ENCODE measurements at places on chromosomes 5 and 9.
A peak's percentile ranks its signal among the peaks of the same experiment; 100 is the strongest.

DNA sequence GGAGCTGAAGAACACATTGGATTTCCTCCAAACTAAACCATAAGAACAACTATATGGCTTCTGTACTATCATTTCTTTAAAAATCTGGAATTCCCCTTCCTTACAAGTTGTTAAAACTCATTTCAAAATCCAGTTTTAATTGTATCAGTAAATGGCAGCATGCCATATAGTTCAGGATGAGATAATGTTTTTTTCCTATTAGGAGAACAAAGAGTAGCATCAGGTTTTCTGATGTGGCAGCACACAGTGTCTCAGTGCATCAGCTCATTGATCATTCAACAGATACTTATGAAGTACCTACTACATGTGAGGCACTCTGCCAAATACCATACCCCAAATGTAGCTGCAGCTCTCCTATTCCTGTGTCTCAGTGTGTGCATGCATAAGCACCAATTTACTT lies 161.1 kb downstream of the EPB41L4A start:
- DNase-seq: no peak

- DNase-seq: peak; percentile 43
These were observed 605.7 kb downstream of the RAB3C start for GRCh38 chr5:59188419-59189225.

DNA sequence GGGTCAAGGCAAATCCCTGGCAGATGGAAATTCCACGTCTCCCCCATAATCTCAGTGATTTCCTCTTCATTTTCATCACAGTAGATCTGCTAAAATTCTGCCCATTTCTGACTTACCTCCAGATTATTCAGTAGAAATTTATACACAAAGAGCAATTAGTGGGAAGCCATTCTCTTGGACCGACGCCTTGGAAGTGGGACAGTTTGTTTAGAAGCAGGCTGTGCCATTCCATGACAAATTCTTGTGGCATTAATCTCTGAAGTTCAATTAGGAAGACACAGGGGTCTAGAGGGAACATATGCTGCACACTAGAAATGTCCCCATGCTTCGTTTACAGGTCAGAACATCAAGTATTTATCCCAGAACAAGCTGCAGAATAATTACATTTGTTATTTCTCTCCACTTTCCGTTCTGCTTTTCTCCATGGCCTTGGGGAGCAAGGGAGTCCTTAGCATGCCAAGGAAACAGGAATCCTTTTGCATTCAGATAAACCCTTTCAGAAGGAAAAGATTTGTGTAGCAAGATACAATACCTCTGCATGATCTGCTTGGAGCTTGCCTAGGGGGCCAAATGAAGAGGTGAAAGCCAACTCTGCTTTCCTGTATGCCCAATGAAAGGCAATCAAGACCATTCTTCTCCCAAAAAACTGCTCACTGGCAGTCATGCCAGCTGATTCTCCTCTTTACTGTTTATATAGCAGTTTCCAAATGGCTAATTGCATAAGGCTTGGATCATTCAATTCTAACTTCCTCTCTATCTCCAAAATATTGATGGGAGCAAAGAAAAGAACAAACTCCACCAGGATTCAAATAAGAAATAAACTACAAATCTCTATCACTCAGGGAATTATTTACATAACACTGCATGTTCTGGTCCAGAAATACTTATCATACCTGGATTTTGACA lies 2.5 kb upstream of the PRKACG start:
- DNase-seq: no peak

DNA sequence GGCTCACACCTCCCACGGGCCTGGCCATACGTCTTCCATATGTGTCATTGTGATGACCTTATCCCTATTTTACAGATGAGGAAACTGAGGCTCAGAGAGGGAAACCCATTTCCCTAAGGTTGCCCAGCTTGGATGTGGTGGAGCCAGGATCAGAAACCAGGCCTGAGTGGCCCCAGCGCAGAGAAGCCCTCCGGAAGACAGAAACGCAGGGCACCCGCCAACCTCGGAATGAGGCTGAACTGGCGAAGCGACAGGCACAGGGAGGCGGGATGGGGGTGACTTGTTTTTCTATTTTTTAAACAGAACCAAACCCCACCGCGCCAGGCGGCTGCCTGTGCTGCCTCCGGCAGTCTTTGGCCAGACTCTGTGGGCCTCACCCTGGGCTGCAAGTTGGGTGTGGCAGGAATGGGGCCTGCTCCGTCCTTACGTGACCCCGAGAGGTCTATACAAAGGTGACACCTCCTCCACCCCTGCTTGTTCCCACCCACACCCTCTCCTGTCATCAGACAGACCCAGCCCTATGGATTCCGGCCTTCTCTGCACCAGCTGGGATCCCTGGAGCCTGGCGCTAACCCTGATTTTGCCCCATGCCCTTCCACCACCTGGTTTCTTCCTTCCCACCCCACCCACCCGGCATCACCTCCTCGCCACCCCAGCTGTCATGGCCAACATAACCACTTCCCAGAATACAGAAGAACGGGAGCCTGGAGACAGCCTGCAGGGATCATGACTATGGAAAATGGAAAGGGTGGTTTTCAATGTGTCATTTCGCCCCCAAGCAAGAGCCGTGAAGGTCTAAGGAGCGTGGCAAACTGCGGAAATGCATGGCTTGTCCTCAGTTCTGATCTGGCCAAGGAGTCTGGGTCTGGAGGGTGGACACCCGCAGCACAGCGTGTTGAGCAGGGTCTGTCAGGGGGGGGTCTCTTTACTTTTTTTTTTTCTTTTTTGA lies 23.6 kb downstream of the PLPP7 start:
- DNase-seq: no peak

DNA sequence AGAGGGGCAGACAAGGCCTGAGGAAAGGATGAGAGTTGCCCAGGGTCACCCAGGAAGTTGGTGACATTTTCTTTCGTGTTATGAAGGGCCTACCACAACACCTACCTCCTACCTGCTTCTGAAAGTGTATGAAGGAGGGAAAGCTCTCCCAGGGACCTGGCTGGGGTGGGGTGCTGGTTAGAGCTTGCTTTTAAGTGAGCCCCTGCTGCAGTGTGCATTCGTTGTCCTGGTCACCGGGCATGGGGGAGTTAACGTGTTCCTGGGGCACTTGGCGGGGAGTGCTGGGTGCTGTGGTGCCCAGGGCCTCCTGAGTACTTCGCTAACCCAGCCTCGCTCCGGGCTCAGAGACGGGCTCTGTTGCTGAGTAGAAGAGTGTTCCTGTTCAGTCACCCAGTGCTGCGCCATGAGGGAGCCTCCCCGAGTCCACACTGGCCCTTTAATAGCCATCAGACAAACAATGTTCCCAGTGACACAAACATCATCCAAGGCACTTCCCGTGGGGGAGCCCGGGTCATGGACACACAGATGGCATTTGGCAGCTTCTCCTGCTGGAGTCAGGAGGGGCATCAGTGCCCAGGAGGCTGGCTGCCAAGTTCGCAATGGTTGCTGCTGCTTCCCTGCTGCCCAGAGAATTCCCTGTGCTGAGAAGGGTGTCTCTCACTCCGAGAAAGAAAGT lies 85.7 kb downstream of the AMBP start:
- no peak for DNase-seq

- DNase-seq: no peak
These were observed 142.8 kb upstream of the EFNA5 start for GRCh38 chr5:107813559-107813958.

DNA sequence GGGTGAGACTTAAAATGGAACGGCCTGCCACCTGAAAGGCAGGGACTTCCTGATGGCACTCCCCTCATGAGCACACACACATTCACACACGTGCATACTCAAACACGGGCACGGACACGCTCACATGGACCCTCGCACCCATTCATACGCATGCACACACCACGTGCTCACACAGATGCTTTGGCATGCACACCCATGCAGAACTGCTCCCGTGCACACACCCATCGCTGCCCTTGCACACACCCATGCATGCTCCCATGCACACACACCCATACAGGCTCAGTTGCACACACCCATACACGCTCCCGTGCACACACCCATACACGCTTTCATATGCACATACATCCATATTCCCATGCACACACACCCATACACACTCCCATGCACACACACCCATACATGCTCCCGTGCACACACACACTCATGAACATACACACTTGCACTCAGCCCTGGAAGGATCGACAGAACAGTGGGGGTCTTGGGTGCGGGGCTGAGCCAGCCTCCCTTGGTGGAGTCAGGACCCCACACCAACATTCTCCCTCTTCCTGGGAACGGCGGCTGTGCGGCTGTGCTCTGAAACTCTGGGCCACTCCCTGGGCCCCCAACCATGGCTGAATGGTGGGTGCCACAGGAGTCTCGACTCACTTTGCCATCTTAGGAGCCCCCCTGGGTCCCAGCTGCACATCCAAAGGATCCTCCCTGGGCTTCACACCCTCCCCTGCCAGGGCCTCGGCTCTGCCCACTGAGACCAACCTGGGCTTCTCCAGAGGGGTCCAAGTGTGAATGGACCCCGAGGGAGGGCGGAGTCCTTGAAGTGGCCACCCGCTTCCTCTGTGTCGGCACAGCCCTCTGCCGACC lies 115.2 kb downstream of the RXRA start:
- DNase-seq: no peak

- no peak for DNase-seq
These were observed 7.5 kb upstream of the PAIP1 start for GRCh38 chr5:43564289-43564850.

DNA sequence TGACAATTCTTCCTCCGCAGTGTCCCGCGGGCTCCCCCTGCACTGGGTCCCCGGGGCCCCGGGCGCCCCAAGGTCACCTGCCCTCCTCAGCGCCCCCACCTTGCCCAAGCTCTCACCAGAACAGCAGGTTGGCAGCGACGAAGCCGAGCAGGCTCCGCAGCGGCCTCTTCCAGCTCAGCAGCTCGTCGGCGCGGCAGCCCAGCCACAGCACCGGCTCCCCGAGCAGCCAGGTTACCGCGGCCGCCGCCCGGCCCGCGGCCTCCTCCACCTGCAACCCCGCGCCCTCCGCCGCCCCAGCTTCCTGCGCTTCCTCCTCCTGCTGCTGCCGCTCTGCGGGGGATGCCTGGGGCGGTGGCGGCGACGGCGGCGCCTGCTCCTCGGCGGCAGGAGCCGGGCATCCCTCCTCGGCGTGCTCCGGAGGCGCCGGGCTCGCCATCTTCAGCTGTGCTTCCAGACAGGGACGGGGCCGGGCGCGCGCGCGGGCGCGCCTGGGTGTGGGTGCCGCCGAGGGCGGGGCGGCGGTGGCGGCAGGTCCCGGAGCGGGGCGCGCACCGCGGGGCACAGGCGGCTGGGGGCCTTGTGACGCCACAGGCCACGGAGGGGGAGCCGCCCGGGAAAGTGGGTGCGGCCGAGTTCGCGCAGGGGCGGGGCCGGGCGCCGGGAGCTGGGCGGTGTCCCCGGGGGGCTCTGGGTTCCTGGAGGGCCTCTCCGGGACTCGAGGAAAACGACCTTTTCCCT lies at the start of gene RETREG1:
Gene RETREG1 (minus strand): TSS at position 462 of the 738 bp plus-strand sequence. CDS start 26 bp downstream, at position 436.
- peak; percentile 79 for DNase-seq
